Karpas-422 (cell line): ENCODE measurements at places on chromosomes 16 and 17. TPM values are rescaled to one million over a fixed set of nuclear protein-coding genes. Genes with fewer than 3 reads are reported as not detected.

The SNX20 gene
- total RNA-seq: 10.2 and 15.4 TPM in 2 replicates

The TEX14 gene
- total RNA-seq: not detected in 2 replicates

The ADAM11 gene
- 1.3 and 1.7 TPM in 2 replicates for total RNA-seq

The NPIPA5 gene
- total RNA-seq: 4.1 and 6.4 TPM in 2 replicates

The DOC2B gene
- not detected in 2 replicates for total RNA-seq
